CD4-positive, alpha-beta T cell treated with Interleukin-4 for 1 hour (primary cell): ENCODE measurements at places on chromosomes 13 and 19.

DNA sequence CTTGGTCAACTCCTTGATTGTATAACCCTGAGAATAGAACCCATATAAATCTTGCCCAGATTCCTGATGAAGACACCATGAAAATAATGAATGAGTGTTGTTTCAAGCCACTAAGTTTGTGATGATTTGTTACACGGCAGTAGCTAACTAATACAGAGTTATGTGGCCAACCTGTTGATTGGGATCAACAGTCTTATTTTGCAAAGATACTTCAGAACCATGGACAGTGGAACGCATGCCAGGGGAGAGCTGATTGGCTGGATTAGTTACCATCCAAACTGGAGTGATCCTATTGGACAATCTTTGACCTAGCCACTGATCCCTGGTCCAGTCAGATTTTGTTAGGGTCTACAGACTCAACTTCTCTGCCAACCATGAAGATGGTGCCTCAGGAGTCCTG is 26.6 kb downstream of the CD70 start:
- DNase-seq = peak; percentile 29

DNA sequence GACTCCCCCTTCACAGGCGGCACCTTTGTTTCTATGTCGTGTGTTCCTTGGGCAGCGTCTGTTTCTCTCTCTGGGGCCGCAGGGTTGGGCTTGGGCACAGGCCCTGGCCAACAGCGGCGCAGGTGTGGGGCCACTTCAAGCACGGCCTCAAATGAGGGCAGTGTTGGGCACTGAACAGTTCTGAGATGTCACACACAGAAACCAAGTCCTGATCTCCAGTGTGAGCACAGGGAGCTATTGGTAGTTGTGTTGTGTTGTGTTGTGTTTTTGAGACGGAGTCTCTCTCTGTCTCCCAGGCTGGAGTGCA is 42.7 kb downstream of the GATAD2A start:
- no peak for DNase-seq

- no peak for DNase-seq
Observed at GRCh38 chr13:50200569-50200968, 185.3 kb downstream of the KCNRG start.

GRCh38 chr19:3065675-3066357 is 3.5 kb upstream of the TLE5 start:
- DNase-seq = peak; percentile 65

DNA sequence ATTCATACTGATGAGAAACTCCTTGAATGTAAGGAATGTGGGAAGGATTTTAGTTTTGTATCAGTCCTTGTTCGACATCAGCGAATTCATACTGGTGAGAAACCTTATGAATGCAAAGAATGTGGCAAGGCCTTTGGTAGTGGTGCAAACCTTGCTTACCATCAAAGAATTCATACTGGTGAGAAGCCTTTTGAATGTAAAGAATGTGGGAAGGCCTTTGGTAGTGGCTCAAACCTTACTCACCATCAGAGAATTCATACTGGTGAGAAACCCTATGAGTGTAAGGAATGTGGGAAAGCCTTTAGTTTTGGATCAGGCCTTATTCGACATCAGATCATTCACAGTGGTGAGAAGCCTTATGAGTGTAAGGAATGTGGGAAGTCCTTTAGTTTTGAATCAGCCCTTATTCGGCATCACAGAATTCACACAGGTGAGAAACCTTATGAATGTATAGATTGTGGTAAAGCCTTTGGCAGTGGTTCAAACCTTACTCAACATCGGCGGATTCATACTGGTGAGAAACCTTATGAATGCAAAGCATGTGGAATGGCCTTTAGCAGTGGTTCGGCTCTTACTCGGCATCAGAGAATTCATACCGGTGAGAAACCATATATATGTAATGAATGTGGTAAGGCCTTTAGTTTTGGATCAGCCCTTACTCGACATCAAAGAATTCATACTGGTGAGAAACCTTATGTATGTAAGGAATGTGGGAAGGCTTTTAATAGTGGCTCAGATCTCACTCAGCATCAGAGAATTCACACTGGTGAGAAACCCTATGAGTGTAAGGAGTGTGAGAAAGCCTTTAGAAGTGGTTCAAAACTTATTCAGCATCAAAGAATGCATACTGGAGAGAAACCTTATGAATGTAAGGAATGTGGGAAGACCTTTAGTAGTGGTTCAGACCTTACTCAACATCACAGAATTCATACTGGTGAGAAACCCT is 26.6 kb downstream of the ZNF345 start:
- DNase-seq = no peak

GRCh38 chr19:9934132-9934950 is 2.0 kb downstream of the OLFM2 start:
- peak; percentile 84 for DNase-seq

DNA sequence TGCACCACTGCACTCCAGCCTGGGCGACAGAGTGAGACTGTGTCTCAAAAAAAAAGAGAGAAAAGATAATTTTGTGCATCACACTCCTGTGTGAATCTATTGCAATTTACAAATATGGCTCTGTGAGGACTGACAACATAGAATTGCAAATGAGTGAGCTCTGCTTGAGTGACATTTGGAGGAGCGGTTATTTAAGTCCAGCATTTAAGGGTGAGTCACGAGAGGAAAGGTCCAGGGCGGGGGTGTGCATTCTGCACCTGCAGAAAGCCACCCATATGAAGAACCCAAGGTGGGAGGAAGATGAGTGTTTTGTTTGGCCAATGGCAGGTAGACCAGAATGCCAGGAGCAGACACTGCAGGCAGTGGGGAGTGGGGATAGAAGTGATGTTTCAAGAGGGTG is 58.5 kb downstream of the DGKH start:
- DNase-seq = no peak

GRCh38 chr13:35648201-35648600 is 171.7 kb upstream of the MAB21L1 start:
- no peak for DNase-seq

GRCh38 chr19:3823350-3823713 is 37.2 kb upstream of the MATK start:
- no peak for DNase-seq

- no peak for DNase-seq
Observed at GRCh38 chr13:41136396-41137031, 3.9 kb upstream of the KBTBD6 start.

DNA sequence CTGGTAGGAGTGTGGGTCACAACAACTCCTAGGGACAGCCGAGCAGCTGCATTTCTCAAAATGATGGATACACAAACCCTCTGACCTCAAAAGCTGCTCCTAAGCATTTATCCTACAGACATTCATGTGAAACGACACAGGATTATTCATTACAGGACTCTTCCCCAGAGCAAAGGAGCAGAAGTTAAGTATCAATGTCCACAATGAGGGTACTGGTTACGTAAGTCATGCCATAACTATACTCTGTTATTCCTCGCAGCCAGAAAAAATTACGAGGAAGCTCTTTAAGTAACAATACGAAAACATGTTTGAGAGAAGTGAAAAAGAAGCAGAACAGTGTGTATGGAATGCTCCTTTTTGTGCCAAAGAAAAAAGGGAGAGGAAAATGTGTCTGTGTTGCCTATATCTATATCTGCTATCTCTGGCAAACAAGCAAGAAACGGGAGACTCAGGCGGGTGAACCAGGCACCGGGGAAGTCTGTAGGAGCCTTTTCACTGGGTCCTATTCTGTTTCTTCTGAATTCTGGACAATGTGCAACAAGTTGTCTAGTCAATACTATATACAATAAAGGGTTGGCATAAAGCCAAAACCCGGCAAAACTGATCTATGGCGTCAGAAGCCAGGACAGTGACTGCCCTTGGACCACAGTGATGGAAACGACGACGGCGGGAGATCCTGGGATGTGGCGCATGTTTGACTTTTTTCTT is 1.3 kb downstream of the ISOC2 start:
- no peak for DNase-seq

GRCh38 chr13:23504180-23504579 is 66.0 kb upstream of the TNFRSF19 start:
- no peak for DNase-seq

DNA sequence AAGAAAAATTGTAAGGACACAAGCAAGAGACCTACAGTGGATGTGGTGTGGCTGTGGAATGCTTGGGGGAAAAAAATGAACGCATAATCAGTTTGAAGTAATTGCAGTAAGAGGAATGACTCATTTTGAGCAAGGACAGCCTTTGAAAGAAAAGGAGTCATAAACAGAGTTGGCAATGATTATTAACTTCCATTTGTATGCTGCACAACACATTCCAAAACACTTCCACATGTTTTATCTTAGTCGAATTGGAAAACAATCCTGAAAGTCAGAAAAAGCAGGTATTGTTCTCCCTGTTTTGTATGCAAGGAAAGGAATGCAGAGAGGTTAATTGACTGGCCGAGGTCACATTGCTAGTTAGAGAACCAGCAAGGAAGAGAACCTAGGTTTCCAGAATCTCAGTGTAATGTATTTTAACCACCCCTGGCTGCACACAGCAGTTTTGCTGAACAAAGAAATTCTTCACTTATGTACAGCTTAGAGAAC is 630.0 kb upstream of the MIR17HG start:
- DNase-seq = no peak

DNA sequence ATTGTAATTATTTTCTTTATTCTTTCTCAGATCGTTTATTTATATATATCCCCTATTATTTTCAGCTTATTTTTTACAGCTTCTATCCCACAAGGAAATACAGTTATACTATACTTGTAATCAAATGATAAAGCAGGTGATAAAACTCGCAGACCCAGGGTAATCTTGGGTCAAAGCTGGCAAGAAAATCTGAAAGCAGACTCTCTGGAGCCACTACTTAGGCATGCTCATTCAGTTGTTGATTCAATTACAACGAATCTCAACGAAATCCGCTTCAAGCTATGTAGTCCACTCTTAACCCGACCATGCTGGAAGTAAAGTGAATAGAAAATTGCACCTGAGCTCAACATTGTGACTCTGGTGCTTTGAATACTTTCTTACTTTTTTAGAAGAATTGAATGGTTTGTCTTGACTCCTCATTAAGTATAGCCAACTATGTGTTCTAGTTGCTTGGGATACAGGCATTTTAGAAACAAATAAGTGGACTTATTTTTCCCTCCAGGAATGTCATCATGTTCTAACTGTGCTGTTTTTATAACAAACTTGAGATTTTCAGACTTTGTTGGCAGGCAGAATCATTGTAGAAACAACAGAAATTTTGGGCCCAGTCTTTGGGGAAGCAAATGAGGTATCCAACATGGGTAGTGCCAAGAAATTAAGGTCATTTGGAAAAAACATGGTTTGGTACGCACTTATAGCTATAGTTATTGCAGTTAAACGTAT is 21.4 kb downstream of the ESD start:
- no peak for DNase-seq

- no peak for DNase-seq
Observed at GRCh38 chr19:47093254-47093653, 20.3 kb downstream of the ZC3H4 start.

DNA sequence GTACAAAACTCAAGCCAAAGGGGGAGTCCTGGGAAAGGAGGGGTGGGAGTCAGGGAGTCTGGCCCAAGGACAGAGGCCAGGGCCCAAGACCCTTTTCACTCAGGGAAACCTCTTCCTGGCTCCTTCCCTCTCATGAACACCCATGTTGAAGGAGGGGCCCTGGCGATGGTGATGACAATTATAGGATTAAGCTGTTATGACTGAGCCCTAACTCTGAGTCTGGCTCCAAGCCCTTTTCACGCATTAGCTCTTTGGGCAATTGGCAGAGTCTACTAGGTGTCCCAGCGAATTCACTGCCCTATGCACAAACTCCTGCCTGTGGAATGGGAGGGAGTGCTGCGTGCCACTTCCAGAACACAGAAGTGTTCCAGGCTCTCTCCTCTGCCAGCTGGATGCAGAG is 20.7 kb downstream of the ZNF575 start:
- DNase-seq = no peak

- peak; percentile 68 for DNase-seq
Observed at GRCh38 chr19:48746738-48747575, at the start of gene IZUMO1. Gene IZUMO1 (minus strand): TSS chr19:48746909. CDS start chr19:48745859, 1,050 bp downstream.

DNA sequence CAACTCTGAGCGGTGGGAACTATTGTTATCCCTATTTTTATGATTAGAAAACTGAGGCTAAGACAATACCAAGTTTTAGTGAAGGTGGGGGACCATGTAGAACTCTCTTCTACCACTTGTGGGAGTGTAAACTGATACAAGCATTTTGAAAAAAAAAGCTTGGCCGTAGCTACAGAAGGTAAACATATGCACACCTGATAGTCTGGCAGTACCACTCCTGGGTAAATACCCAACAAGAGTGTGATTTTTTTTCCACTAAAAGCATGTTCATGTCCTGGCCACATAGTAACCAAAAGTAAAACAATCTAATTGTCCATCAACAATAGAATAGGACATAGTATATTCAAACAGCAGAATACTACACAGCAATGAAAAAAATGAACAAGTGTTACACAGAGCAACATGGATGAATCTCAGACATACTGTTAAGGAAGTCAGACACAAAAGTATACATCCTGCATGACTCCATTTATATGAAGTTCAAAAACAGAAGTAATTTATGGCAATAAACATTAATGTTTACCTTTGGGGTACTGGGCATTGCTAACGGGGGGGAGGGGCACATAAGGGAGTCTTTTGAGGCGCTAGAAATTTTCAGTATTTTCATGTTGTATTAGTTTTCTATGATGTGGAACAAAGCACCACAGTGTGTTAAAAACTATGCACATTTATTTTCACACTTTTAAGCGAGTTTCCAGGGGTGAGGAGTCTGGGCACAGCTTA is 6.4 kb upstream of the SPATA13 start:
- DNase-seq = no peak

DNA sequence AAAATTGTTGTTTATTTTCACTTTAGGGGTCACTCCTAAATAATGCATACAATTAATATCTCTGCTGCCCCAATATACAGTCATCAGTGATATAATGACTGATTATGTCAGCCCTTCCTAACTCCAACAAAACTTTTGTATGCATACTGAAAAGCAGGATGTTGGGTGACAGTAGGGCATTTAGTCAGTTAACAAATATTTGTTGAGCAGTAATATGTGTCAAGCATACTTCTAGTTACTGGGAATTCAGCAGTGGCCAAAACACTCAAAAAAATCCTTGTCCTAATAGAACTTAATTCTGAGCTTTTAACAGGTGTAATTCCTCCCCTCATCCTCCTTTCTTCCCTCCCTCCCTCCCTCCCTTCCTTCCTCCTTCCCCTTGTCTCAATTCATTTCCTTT is 560.7 kb upstream of the KLHL1 start:
- DNase-seq = no peak

- no peak for DNase-seq
Observed at GRCh38 chr13:39767791-39768517, 112.5 kb downstream of the COG6 start.

DNA sequence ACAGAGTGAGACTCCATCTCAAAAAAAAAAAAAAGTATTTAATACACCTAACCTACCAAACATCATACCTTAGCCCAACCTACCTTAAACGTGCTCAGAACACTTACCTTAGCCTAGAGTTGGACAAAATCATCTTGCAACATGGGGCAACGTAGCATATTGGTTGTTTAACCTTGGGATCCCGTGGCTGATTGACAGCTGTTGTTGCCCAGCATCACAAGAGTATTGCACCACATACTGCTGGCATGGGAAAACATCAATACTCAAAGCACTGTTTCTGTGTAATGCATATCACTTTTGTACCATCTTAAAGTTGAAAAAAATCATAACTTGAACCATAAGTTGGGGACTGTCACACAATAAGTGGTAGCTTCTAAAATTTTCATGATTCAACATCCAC is 73.8 kb upstream of the MIR17HG start:
- DNase-seq = no peak

GRCh38 chr13:29136341-29136740 is 316.2 kb downstream of the MTUS2 start:
- DNase-seq = no peak

- DNase-seq = no peak
Observed at GRCh38 chr13:25873242-25873612, 178.6 kb downstream of the SHISA2 start.

GRCh38 chr19:55304980-55305379 is 20.2 kb downstream of the TMEM150B start:
- DNase-seq = no peak

- DNase-seq = no peak
Observed at GRCh38 chr13:34356686-34357434, 538.9 kb downstream of the RFC3 start.
